ENCODE measurements at places on chromosomes 4 and X.

DNA sequence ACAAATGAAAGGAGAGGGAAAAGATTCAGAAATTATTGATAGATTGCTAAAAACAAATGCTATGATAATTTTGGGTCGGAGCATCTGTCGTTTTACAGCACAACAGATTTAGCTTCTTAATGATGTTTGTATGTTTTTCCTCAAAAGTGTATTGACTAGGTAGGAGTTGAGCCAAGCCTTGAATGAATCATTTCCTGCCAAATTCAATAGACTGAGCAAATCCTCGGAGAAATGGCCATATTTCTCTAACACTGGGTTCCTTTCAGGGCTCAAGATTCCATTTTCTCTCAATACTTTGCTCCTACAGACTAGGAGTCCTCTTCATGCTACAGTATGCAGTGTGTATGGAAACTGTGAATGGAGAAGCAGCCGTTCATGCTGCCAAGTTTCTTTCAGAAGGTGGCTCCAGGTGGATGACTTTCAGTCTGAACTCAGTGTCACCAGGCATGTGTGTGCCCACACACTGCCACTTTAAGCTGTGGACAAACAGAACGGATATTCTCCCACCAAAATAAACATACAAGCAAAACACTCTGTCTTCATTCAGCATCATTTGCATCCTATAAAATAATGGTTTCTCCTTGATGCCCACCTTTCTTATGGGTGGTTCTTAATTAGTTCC, 146.0 kb downstream of the TBL1X start:
- DNase-seq: no peak

DNA sequence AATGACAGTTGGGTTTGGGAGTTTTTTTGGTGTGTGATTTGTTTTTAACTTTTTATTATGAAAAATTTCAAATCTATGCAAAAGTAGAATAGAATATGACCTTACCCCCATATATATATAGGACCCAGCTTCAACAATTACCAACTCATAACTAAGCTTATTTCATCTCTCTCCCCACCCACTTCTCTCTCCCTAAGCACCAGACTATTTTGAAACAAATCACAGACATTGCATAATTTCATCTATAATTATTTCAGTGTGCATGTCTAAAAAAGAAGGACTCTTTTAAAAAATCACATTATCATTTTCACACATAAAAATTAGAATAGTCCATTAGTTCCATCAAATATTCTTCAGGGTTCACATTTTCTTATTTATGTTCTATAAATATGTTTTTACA, 28.3 kb upstream of the NKX6-1 start:
- no peak for DNase-seq

- DNase-seq: no peak
These were observed 309.0 kb downstream of the CENPC start for GRCh38 chr4:67236318-67236717.

DNA sequence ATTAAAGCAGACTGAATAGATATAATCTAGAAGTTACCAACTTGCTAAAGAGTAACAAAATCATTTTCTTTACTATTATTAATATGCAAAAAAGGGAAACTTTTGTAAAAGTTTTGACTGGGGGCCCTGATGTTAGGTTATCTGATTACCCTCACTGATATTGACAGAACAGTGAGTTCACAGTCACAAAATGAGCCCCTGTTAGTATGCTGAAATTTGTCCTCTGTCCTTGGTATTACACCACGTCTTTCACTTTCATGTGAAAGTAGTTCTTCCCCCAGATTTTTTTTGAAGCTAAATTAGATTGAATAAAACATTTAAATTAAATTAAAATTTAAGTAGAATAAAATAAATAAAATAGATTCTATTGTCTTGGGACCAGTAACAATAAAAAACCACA, 5.9 kb downstream of the STBD1 start:
- no peak for DNase-seq

DNA sequence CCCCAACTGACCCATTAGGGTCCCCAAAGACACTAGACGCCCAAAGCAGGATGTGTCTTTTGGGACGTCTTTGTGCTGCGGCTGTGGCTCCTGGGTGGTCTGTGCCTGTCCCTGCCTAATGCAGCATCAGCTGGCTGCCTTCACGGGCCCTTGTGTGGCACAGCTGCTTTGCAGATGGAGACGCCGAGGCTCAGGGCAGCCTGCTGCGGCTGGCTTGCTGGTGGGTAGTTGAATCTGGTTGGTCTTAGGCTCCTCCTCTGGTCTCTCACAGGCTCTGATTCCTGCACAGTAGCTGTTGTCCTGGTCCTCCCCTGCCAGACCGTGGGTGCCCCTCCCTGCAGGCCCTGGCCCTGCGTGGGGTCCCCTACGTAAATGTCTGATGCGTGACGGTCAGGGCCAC, 8.1 kb downstream of the CPZ start:
- DNase-seq: no peak

DNA sequence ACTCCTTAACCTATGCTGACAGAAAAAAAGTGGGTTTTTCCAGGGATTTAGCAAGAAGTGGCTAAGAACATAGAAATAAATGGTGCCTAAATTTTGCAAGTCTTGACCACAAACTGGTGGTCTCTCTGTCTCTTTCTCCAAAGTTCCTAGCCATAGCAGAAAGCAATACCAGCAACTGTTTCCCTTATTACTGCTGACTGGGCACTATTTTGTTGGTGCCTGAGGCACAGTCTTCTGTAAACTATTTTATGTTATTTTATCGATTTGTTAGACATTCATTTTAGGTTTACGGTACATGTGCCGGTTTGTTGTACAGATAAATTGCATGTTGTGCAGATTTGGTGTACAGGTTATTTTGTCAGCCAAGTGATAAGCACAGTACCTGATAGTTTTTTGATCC, 234.6 kb upstream of the TECRL start:
- no peak for DNase-seq

DNA sequence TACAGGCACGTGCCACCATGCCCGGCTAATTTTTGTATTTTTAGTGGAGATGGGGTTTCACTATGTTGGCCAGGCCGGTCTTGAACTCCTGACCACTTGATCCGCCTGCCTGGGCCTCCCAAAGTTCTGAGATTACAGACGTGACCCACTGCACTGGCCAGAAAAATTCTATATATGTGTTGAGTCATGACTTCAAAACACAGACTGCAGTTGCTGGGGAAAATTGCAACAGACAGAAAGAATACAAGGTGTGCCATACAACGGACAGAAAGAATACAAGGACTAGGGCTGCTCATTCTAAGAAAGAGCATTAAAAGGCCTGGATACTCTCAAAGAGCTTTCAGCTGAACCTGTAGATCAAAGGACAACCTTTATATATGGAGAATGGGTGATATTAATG, 109.6 kb upstream of the ACSL4 start:
- no peak for DNase-seq

DNA sequence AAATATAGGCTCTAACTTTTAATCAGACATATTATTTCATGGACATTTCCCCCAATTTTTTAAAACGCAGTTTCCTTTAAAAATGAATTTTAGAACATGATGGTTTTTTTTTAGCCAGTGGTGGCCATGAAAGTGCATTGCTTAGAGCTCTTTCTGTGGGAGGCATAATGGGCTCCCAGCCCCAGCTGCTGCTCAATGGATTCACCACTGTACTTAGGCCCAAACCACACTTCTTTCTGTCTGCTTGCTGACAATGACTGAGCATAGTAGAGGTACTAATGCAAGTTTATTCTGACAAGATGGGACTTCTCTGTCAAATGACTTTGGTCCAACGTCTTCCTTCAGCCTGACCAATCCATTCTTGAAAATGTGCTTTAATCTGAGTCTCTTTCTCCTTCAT, 400.2 kb upstream of the GRIA3 start:
- no peak for DNase-seq

- no peak for DNase-seq
These were observed 821 bp downstream of the SLITRK2 start for GRCh38 chrX:145818186-145819113.

- DNase-seq: no peak
These were observed 50.6 kb downstream of the ZNF157 start for GRCh38 chrX:47420962-47421361.

DNA sequence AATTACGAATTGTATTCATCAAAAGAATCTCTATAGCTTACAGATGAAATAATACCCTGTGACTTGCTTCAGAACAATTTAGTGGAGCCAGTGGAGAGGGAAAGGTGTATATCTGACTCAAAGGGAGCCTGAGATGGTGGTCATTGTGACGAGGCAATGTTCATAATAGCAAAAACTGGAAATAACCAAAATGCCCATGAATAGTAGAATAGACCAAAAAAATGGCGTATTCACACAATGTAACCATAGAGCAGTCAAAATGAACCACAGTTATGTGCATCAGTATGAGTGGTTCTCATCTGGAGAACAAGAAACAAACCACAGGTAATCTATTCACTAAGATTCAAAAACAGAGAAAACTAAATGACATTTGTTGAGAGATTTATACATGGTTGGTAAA, 125.3 kb upstream of the CLNK start:
- no peak for DNase-seq

DNA sequence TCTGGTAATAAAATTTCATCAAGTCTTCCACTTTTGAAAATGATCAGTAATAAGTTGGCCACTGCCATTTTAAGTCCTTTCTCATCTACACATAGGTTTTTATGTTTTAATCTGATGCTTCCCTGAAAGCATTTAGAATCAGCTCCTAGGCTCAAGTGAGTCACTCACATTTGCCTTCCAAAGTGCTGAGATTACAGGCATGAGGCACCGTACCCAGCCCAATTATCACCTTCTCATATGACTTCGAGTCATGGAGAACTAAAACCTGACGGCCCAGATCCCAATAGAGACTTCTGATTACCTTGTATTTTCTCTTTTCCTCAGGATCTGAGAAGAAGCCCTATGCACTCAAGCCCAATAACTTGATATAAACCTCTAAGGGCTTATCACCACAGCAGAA, 140.8 kb downstream of the OPHN1 start:
- DNase-seq: no peak
